ENCODE measurements at places on chromosomes 3 and 15.
A peak's percentile ranks its signal among the peaks of the same experiment; 100 is the strongest.

GRCh38 chr3:20905210-20905805 is 719.3 kb upstream of the SGO1 start:
- no peak for DNase-seq

DNA sequence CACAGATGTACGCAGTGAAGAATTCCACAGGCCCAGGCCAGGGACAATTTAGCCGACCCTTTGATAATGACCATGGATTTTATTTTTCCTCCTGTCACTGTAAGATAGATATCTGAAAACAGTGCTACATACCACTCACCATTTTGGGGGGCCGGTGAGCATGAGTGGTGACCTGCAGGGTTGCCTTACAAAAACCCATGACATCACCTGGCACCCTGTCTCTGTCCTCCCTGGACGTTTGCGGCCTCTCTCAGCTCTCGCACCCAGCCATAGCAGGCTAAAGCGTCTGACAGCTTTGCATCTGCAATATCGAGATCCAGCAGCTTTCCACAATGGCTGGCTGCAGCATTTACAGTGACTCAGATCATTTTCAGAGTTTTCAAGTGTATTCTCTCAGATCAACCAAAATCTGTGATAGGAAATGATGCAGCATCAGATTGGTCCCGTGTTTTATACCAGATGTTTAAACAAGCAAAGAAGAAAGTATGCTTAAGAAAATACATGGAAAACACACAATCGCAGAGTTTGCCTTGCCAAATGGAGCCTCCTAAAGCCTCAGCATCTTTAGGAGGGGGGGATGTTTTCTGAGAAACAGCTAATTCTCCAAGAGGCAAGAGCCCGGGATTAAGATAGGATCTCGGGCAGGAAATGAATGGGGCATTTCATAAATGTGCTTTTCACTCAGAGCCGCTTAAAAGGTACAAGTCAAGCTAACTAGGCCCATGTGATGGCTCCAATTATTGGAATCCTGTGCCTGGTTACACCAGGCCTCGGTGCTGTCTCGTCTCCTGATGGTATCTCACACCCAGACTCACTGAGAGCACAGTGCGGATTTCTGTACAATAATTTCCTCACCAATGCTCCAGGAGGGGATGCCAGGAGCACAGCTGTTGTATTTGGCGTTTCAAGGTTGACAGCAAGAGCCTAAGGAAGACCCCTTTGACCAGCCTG is 257.3 kb downstream of the XXYLT1 start:
- DNase-seq: no peak

DNA sequence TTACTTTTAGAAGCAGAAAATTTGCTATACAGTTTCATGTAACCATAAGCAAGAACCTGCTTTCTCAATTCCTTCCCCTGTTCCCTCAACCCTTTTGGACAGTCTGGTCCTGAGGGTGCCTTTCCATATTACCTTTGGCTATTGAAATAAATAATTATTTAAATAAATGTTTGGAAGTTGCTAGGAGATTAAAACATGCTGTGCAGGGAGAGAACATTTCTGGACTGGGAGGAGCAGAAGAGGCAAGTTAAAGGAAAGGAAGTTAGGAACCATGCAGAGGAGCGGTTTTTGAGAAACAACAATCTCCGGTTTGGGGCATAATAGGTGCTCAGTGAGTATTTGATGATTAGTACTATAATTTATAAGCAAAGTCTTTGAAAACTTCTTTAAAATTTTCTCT is 41.8 kb downstream of the ZNF609 start:
- DNase-seq: no peak

DNA sequence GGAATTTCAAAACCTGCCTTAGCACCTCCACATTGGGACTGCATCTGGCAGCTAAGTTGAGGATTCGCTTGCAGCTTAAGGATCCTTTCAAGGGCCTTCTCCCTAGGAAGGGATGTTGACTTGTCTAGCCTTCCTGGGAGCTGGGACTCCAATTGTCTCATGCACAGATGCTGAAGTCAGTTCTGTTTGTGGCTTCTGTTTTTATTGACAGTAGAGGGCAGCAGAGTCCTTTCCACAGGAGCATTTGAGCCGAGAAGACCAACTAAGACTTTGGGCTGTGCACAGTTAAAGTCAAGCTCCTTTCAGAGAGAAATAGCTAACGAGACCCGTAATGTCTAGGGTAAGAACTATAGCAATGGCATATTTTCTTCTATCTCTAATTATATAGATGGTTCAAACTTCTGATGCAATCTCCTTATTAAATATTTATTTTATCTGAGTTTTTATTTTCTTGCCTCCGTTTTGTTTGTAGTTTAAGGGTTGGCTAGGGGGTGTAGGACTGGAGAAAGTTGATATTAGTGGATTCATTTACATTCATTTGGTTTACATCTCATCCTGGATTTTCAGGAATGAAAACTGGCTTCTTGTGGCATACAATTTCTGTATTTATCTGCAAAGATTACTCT is 59.7 kb upstream of the KBTBD8 start:
- DNase-seq: peak; percentile 5

DNA sequence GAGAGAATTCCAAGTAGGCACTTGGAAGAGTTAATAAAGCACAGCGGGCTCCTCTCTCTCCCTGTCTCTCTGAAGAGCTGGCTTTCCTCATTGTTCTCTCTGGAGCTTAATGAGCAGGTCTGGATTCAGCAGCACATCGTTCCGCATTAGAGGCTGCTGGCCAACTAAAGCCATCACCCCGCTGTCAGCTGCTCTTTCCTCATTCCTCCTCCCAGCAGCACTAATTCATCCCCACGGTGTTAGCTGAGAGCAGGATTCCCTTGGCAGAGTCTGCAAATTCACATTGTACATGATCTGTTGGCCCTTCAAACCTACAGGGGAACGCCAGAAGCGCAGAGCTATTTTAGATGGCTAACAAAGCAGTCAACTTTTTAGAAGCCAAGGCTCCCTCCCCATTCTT is 44.2 kb downstream of the SGO1 start:
- DNase-seq: no peak

DNA sequence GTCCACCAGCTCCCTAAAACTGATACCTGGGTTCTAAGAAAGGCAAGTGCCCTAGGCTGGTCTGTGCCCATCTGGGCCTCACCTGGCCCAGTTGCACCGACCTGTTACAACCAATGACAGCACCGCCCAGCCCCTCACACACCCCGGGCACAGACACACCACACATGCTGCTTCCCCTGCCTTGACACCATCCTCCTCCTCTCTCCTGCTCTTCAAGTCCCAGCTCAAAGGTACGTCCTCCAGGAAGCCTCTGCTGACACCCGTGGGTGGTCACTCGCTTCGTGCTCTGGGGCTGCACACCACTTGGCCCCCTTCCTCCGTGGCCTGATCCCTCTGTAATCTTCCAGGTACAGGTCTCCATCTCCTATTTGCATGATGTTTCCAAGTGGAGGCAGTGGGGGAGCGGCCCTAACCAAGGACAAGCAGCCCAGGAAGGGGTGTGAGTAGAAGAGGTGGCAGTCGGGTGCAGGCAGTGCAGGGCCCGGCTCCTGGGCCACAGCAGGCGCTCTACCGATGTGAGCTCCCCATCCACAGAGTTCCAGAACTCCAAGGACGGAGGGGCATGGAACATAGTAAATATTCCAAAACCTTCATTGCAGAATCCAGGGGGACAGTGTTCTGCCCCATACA is 144.6 kb downstream of the NUP210 start:
- DNase-seq: no peak
